ENCODE measurements at places on chromosomes 11 and 22. TPM values are rescaled to one million over a fixed set of nuclear protein-coding genes. Genes with fewer than 3 reads are reported as not detected.

Gene OR5A1
- total RNA-seq, result not detected

- no peaks in the 10 kb centered on the region for H3K36me3 ChIP-seq
- H3K4me3 ChIP-seq, result no peak overlapping the region
- H3K27me3 ChIP-seq, result no peaks in the 10 kb centered on the region
- no peak for DNase-seq
- H3K27ac ChIP-seq, result no peak overlapping the region
Measured at GRCh38 chr11:98564233-98564632, 456.5 kb upstream of the CNTN5 start.

GRCh38 chr22:43580271-43580750 lies 168.5 kb downstream of the MPPED1 start:
- H3K27me3 ChIP-seq, result no peaks in the 10 kb centered on the region
- no peak overlapping the region for H3K4me3 ChIP-seq
- no peak for DNase-seq

Gene SMTNL1
- total RNA-seq, result not detected

DNA sequence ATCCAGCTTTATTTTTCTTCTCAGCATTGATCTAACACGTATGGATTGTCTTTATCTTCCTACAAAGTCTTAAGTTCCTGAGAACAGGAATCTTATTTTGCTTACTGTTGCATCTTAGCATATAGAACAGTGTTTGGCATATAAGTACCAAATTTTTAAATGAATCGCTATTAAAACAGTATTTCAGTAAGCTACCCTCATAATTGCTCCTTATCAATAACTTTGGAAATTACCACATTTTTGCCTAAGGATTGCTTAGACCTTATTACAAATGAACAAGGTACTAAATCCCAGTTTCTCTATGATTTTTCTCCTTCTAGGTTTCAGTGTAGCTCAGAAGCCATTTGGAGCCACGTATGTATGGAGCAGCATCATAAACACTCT lies 9.7 kb downstream of the DEPDC7 start:
- H3K27ac ChIP-seq, result no peak overlapping the region
- DNase-seq, result no peak
- H3K36me3 ChIP-seq, result no peaks in the 10 kb centered on the region
- no peaks in the 10 kb centered on the region for H3K27me3 ChIP-seq
- peaks cover 27% of the 10 kb centered on the region for H3K4me1 ChIP-seq

GRCh38 chr11:115067900-115068530 lies 389.7 kb downstream of the NXPE2 start:
- no peaks in the 10 kb centered on the region for H3K4me1 ChIP-seq
- no peaks in the 10 kb centered on the region for H3K27me3 ChIP-seq
- DNase-seq, result no peak
- no peak overlapping the region for H3K4me3 ChIP-seq

GRCh38 chr11:47244448-47245350 lies 3.9 kb downstream of the ACP2 start:
- no peak for DNase-seq
- peaks cover 33% of the 10 kb centered on the region for H3K36me3 ChIP-seq
- peaks cover 43% of the 10 kb centered on the region for H3K4me1 ChIP-seq
- H3K4me3 ChIP-seq, result no peak overlapping the region

GRCh38 chr11:74091549-74091948 lies 79.3 kb downstream of the C2CD3 start:
- H3K36me3 ChIP-seq, result peaks cover 11% of the 10 kb centered on the region
- H3K4me3 ChIP-seq, result no peak overlapping the region
- no peak overlapping the region for H3K27ac ChIP-seq

Gene SVIP
- 31.1 TPM for total RNA-seq

- H3K27me3 ChIP-seq, result no peaks in the 10 kb centered on the region
- DNase-seq, result peak; percentile 37
- no peaks in the 10 kb centered on the region for H3K36me3 ChIP-seq
- H3K4me1 ChIP-seq, result peaks cover 45% of the 10 kb centered on the region
- peak overlapping the region; percentile 67 for H3K27ac ChIP-seq
Measured at GRCh38 chr11:115501893-115502589, 2.2 kb downstream of the CADM1 start.

Gene SIK2
- total RNA-seq, result 8.1 TPM

Gene IGSF9B
- not detected for total RNA-seq

Gene OLFML1
- 0.69 TPM for total RNA-seq
